ENCODE measurements at places on chromosomes 2 and 18. TPM values are rescaled to one million over a fixed set of nuclear protein-coding genes. Genes with fewer than 3 reads are reported as not detected.

The OTOS gene
- not detected for polyA plus RNA-seq

The MFSD2B gene
- 2.6 TPM for polyA plus RNA-seq

The CPLX4 gene
- not detected for polyA plus RNA-seq

The FBXO48 gene
- 1.6 TPM for polyA plus RNA-seq

The KCNF1 gene
- polyA plus RNA-seq, result 3.8 TPM

The SERPINB2 gene
- polyA plus RNA-seq, result not detected

The APCDD1 gene
- polyA plus RNA-seq, result 11.3 TPM

GRCh38 chr2:106030287-106031268, 163.5 kb downstream of the UXS1 start:
- peak; percentile 83 for DNase-seq

GRCh38 chr2:30985493-30986230, 152.6 kb downstream of the GALNT14 start:
- peak; percentile 36 for DNase-seq

DNA sequence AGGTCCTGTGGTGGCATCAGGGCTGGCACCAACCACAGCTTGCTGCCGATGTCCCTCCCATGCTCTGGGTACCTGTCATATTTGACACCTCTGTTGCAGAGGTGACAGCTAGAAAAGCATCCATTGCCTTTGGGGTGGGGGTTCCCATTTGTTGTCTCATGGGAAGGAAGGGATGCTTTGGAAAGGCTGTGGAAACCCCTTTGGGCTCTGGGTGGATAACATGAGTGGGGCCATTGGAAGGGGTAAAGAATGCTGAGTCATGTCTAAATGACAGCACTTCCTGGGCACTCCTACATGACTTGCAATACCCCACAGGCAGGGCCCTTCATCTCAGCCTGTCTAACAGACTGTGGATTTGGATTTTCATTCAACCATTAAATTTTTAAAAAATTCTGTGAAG, 27.8 kb downstream of the CTIF start:
- DNase-seq, result no peak

GRCh38 chr18:40852406-40852805, 1102.6 kb upstream of the PIK3C3 start:
- no peak for DNase-seq

- DNase-seq, result no peak
These were observed 297.0 kb upstream of the DSEL start for GRCh38 chr18:67813380-67814028.

DNA sequence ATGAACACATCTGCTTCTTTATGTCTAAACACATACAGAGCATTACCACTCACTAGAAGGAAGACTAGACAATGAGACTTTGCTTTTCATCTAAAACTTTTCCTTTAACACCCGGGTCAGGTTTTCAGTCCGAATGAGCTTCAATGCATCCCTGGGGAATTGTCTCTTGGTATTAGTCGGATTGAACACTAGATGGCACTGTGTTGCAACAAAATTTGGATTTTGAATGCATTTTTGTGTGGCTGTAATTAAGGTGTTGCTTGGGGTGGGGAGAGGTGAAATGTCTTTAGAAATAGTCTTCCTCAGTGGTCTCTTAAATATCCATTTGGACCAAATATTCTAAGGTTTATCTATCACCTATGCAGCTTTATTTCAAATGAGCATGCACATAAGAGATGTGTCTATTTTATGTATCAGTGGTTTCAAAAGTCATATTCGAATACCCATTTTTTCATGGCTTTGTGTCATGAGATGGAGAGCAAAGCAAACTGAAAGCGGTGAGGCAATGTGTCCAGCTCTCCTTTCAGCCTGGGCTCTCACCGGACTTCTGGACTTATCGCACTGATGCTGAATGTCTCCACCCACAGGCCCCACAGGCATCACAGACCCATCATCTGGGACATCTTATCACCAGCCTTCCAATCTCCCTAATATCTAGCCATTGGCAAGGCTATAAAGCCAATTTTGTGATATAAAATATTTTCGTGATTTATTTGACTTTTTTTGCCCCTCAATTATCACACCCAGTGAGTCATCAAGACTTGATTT, 510.3 kb downstream of the RNF144A start:
- DNase-seq, result peak; percentile 45

DNA sequence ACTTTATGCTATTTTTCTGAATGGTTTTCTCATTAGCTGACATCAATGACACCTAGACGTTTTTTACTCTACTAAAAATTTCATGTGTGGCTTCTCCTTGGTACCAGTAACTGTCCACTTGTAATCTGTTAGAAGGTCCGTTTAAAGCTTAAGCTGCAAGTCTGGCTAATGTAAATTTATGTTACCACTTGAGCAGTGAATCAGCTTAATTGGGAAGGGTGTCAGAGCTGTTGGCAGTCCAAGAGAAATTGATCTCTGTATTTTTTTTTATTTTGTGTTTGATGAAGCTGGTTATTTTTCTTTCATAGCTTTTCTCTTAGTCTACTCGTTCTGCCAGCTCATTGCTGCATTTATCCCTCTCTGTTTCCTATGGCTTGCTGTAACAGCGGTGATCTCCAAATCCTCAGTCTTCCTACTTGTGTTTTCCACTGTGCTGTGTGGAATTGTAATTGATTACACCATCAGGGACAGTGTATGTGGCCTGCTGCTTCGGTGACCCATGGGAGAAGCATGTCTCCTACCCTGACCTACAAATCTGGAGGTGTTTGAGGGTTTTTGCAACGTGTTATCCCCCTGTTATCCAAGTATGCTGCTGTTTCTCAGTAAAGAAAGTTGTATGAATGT, 724.2 kb upstream of the REG3G start:
- DNase-seq, result no peak

- no peak for DNase-seq
These were observed 195.0 kb downstream of the CYP26B1 start for GRCh38 chr2:71952572-71953188.

GRCh38 chr2:76977846-76978727, 544.1 kb downstream of the LRRTM4 start:
- DNase-seq, result no peak

GRCh38 chr2:218024871-218025270, 22.1 kb upstream of the TNS1 start:
- no peak for DNase-seq

DNA sequence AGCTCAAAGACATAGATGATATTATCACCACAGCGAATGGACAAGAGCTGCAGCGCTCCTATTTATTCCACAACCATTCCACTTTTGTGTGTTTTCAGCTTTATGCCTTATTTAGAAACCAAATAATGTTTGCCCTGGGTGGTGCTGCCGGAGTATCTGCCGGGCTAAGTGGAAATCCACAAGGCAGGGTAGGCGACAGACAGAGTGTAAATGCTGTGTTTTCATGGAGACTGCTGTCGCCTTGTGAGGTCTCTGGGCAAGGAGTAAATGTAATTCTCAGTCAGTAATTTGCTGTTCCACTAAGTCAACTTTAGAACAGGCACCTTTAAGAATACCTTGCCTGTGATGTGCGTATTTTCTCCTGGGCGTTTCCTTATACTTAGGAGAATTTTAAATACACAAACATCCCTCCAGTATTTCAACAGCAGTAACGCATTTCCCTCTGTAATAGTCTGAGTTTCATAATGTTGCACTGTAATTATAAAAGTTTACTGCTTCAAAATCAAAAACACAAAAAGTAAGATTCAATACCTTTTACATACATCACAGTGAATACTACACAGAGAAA, 60.9 kb downstream of the COBLL1 start:
- no peak for DNase-seq

GRCh38 chr18:22983175-22983574, 50.0 kb downstream of the RBBP8 start:
- peak; percentile 26 for DNase-seq

DNA sequence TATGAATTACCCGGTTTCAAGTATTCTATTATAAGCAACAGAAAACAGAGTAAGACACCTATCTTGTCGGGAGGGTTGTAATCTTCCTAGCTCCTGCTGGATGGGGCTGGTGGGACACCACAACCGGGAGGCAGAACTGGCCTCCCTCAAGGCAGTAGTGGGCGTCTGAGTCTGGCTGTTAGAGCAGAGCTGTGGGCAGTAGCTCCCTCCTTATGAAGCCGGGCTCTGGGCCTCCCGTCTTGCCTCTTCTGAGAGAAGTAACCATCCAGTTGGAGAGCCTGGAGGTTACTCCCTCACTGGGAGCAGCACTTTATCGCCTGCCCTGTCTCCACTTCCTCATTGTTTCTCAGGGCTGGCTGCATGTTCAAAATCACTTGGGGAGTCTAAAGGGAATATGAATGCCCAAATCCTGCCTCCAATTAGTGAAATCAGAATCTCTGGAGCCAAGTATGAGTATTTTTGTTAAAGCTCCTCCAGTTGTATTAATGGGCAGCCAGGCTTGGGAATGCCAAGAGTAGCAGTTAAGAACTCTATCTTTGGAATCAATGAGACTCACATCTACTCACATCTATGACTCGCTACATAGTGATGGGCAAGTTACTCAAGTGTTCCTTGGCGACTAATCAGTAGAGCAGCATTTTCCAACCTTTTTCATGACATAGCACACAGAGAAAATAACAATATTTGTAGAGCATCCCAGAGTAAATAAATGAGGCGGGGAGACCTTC, 27.3 kb upstream of the NRP2 start:
- no peak for DNase-seq

GRCh38 chr18:44934901-44935300, 254.2 kb downstream of the SETBP1 start:
- no peak for DNase-seq

GRCh38 chr2:174780856-174781255, 16.6 kb upstream of the CHRNA1 start:
- no peak for DNase-seq

All from forelimb muscle (tissue), 1 donor.